ENCODE measurements at places on chromosomes 3 and 15.
A peak's percentile ranks its signal among the peaks of the same experiment; 100 is the strongest.

- no peak for DNase-seq
These were observed 116.9 kb downstream of the RORA start for GRCh38 chr15:61112231-61112630.

DNA sequence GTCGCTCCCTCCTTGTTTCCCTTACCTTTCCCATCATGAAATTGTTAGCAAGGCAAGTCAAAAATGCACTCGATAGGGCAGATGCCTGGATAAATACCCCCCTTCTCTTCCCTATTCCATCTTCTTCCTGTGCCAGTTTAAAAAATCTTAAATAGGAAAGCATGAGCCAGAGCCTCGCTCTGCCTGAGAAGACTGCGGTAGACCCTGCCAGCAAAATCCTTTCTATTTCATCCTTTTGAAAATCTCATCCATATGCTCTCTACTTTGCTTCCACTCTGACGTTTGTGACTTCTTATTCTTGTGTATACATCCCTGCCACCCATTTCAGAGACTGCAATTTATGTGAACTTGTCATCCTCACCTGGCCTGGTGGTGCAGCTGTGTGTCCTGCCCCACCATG is 114.6 kb upstream of the ETV5 start:
- DNase-seq: no peak

DNA sequence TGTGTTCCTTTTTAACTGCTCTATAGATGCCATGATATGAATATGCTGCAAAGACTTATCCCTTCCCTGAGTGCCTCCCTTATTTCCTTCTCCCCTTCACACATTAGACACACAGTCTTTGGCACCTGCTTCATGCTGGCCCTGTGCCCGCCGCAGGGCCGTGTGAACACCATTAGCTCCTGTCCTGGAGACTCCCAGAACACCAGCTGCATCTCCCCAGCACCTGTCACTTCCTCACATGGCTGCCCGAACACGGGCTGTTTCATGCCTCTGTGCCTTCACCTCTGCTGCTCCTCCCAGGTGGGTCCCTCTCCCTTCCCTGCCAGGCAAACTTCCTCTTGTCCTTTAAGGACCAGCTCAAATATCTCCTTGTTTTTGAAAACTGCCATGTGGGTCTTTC is 40.5 kb upstream of the SEC13 start:
- DNase-seq: no peak

GRCh38 chr3:197881970-197882338 is 68.0 kb upstream of the RPL35A start:
- DNase-seq: no peak

- no peak for DNase-seq
These were observed 418.9 kb upstream of the TPRG1 start for GRCh38 chr3:188752850-188753249.

GRCh38 chr3:27939940-27940339 is 217.8 kb upstream of the EOMES start:
- DNase-seq: no peak

GRCh38 chr15:38176155-38176554 is 76.5 kb upstream of the SPRED1 start:
- no peak for DNase-seq

DNA sequence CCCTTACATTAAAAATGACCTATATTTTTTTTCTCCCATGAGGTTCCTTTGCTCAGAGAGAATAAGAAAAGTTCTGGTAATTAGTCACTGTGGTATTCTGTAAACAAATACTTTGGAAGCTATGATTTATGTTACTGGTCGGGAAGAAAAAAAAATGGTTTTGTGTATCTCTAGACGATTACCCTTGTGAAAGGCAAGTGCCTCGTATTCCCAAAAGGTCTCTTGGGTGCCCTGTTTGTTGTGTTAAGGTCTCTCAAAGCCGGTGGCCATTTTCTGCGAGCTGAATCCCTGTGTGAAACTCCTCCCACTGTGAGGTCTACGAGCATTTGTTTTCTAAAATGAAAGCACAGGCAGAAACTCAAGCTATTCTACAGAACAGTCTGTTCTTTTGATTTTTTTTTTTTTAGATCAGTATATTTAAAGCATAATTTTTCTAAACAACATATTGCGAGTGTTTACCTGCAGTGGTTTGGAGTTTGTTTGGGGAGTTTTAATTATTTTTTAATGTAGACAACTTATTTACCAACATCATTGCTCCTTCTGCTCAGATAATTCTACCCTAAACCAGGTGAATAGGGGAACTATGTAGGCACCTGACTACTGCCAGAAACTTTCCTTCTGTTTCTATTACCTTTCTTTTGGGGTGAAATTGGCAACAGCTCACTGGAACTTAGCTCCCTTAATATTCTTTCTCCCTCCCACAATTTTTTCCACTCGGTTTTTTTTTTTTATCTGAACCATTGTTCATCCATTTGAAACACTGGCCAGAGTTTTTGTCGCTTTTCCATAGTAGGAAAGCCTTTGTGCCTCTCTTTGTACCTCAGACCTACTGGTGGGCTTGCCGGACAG is 44.0 kb downstream of the ZBTB38 start:
- no peak for DNase-seq

- no peak for DNase-seq
These were observed at the start of gene LHFPL4 for GRCh38 chr3:9553021-9553947. Gene LHFPL4 (minus strand): TSS chr3:9553822. CDS start chr3:9552679, 1,143 bp downstream.

DNA sequence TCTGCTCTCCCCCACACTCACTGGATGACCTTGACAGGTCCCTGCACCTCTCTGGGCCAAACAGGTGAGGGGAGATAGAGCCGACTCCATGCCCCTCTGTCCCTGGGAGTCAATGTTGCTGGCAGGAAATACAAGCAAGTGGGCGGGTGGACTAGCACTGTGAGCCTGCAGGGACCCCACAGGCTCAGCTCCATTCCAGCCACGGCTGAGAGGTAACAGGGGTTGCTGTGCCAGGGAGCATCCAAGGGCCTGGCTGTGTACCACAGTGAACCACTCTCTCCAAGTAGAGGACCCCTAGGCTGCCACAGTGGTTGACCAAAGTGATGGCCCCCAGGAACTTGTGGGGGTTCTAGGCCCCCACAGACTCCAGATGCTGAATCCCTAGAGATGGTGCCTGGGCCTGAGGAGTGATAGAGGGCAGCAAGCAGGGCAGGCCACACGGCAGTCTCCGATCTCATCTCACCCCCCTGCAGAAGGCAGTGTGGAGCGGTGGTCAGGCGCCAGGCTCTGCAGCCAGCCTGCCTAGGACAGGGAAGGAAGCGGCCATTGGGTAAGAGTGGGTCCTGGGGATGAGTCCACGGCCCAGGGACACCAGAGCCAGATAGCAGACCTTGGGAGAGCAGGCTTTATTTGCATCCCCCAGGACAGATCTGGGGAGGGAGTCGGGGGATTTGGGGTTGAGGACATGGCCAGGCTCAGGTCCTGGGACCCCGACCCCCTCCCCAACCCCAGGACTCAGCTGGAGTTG is 3.2 kb downstream of the TNNC1 start:
- DNase-seq: no peak

- peak; percentile 43 for DNase-seq
These were observed 91.1 kb upstream of the KLF13 start for GRCh38 chr15:31235311-31236183.

DNA sequence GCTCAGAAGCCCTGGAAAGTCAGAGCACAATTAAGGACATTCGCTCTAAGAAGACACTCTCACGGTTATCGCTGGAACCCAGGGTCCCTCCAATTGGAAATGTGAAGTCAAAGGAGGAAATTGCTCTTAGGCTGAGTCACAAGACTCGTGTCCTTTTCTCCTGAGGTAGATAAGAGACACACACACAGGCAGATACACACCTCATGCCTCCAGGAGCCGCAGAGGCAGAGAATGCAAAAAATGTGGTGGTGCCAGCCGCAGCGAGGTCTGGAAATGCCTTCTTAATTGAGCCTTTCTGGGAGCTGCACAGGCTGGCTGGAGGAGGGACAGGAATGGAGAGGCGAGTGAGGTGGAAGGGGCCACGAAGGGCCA is 189.3 kb downstream of the OPA1 start:
- DNase-seq: no peak

GRCh38 chr3:74410276-74410941 is 204.1 kb downstream of the CNTN3 start:
- DNase-seq: no peak

DNA sequence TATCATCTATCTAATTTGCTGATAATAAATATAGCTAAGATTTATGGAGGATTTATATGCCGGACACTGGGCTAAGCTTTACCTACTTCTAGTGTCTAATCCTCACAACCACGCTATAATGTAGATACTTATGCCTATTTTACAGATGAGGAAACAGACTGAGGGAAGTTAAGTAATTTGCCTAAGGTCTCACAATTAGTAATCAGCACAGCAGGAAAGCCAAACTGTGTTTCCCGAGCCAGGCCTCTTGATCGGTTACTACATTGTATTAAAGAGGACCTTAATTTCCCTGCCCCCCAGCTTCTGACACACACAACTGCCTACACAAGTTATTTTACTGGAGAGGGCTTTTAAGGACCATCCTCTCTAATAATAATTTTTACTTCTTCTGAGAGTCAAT is 40.9 kb downstream of the ONECUT1 start:
- DNase-seq: no peak

DNA sequence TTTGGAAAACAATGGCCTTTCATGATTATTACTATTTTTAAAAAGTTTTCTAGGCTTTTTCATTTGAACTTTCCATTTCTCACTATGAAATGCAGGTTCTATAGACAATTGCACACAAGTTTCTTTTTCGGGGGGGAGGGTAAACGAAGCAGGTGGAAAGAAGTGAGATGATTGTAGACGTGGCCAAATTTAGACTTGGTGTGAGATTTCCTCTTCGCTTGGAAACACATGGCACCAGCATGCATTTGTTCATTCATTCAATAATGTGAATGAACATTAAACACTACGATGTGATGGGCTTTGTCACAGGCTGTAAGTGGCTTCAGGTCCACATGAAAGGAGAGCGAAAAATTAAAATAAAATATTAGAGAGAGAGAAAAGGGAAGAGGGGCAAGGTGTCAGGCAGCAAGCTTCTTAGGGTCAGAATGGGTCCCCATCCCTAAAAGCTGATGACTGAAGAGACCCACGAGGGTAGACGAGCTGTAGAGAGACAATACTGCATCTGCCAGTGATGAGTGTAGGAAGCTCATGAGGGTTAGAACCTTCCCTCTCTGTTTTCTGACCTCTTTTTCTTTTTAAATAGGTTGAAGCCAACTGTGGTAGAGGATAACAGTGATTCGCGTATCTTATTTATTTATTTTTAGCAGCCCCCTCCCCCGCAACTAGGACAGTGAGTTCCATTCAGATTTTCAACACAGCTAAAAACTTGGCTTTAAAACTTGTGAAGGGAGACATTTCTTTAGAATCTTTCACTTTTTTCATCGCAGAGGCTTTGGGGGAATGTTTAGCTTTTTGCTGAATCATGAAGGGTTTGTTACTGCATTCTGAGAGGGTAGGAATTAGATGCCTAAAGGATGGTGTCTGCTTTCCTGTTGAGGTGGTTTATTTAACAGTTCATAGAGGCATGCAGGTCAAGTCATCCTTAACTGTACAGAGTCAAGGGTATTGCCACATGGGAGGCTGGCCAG is 36.2 kb downstream of the GAP43 start:
- DNase-seq: no peak

DNA sequence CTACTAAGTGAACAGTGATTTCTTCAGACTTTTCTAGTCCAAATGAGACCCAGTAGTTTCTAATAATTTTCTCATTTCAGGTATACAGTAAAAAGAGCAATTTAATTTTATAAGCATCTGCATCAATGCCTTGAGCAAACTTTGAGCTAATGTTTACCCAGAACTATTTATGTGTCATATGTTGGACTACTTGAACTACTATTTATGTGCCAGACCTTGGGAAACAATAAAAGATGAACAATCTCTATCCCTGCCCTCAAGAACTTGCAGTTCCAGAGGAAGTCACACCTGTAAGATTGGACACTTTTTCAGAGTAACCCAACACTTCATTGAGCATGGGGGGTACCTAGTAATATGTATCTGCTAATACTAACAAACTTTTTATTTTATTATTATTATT is 2.3 kb upstream of the UBE3A start:
- no peak for DNase-seq

- no peak for DNase-seq
These were observed 113.4 kb downstream of the FBLN2 start for GRCh38 chr3:13662238-13662847.

GRCh38 chr15:70234256-70234905 is 136.7 kb upstream of the TLE3 start:
- DNase-seq: no peak

DNA sequence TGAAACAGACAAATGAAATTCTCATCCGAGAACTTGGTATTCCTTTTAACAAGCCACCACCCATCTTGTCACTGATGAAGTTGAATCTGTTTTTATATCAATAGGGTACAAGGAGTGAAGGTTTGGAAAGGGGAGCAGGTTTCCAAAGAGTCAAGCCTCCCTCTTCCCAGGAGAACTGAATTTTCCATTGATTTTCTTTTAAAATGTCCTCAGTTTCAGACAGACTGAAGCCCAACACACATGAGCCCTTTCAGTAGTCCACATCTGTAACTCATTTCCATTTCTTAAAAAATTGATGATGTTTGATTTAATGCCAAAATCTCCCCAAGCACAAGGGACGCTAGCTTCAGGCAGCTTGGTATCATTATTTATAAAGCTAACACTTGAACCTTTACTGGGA is 187.7 kb downstream of the FOXB1 start:
- no peak for DNase-seq

- no peak for DNase-seq
These were observed 3.5 kb downstream of the MYZAP start for GRCh38 chr15:57595011-57595866.

DNA sequence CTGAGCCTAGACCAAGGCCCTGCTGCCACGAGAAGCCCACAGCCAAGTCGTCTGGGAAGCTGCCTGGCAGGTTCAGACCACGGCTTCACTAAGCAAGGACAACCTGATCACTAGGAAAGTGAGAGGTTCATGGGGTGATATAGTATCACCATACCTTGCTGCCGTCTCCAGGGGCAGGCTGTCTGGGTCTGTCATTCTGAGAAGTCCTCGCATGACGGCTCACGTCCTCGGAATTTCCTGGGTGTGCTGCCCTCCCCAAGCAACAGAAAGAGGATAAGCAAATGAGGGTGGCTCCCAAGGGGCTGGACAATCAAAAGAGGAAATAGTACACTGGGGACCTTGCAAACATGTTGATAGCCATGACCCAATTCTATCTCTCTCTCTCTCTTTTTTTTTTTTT is 207.4 kb upstream of the IGF1R start:
- no peak for DNase-seq

GRCh38 chr3:187025254-187025655 is 94.9 kb downstream of the ST6GAL1 start:
- no peak for DNase-seq

GRCh38 chr15:25171856-25172687 is 217.3 kb downstream of the SNRPN start:
- DNase-seq: no peak

DNA sequence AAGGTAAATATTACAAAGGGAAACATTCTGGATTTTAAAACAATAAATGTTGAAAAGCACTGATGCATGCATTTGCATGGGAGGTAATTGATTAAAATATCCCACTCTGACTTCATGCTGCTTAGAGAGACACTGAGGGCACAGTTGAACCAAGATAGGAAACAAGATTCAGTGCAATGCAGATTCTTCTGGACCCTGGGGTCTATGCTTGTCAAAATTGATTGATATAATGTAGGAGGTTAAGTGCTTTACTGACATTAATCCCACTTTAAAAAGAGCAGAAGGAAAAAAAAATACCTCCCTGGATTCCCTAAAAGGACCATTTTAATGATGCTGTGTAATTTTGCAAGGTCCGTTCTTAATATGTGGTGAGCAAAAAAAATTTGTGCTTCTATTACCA is 454.2 kb downstream of the GABRB3 start:
- DNase-seq: no peak

- no peak for DNase-seq
These were observed 18.4 kb downstream of the UMPS start for GRCh38 chr3:124748560-124749198.

GRCh38 chr3:175288621-175289020 is 429.5 kb downstream of the NAALADL2 start:
- no peak for DNase-seq

All from omental fat pad (tissue), 4 donors.